Breast epithelium (tissue), 4 donors: ENCODE measurements at places on chromosomes 5 and 9.
A peak's percentile ranks its signal among the peaks of the same experiment; 100 is the strongest.

- no peak overlapping the region for H3K27ac ChIP-seq
- H3K27me3 ChIP-seq = no peaks in the 10 kb centered on the region
- no peaks in the 10 kb centered on the region for H3K36me3 ChIP-seq
- no peak overlapping the region for H3K4me3 ChIP-seq
- DNase-seq = no peak
Measured at GRCh38 chr5:15249152-15249551, 250.8 kb upstream of the FBXL7 start.

GRCh38 chr9:116868201-116868600 is 181.1 kb downstream of the TRIM32 start:
- DNase-seq = no peak
- no peaks in the 10 kb centered on the region for H3K4me1 ChIP-seq
- no peaks in the 10 kb centered on the region for H3K27me3 ChIP-seq
- H3K36me3 ChIP-seq = no peaks in the 10 kb centered on the region
- H3K27ac ChIP-seq = no peak overlapping the region

DNA sequence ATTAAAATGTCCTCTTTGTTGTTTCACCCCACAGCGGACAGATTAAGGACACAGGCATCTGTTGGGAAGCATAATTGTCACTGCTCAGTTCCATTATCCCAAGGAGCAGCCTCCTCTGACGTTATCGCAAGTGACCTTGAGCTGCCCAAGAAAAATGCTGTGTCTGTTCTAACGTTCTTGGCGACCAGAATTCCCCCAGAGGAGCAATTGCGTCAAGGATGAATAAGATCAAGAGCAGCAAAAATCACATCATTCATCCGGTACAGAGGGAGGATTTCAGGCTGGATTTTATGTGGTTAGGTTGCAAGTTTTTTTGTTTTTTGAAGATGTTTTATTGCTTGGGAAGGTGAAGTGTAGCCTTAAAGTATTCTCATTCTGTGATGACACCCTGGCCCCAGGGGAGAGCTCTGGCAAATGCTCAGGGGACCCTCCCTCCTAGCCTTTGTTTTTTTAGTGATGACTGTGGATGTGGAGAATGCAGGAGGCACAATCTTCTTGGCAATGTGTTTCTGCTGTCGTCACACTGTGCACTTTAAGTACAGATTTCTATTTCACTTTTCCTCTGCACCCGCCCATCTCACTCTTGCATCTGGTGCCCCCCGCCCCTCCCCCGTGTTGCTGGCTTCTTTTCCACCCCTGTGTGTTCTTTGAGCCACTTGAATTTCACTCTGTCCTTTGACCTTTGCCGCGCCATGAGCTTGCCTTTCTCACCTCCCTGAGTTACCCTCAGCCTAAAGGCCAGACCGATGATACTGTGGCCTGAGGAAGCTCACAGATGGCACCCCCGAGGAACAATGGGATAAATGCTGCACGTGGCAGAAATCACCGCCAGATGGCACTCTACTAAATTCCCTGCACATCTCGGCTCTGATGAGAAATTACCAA is 308.5 kb downstream of the RAB3C start:
- no peaks in the 10 kb centered on the region for H3K4me1 ChIP-seq
- peak overlapping the region; percentile 40 for H3K27ac ChIP-seq
- no peak overlapping the region for H3K4me3 ChIP-seq
- H3K36me3 ChIP-seq = no peaks in the 10 kb centered on the region
- peak; percentile 59 for DNase-seq

GRCh38 chr9:14270358-14271092 is 43.4 kb downstream of the NFIB start:
- no peaks in the 10 kb centered on the region for H3K27me3 ChIP-seq
- H3K27ac ChIP-seq = peak overlapping the region; percentile 60
- no peaks in the 10 kb centered on the region for H3K4me1 ChIP-seq

DNA sequence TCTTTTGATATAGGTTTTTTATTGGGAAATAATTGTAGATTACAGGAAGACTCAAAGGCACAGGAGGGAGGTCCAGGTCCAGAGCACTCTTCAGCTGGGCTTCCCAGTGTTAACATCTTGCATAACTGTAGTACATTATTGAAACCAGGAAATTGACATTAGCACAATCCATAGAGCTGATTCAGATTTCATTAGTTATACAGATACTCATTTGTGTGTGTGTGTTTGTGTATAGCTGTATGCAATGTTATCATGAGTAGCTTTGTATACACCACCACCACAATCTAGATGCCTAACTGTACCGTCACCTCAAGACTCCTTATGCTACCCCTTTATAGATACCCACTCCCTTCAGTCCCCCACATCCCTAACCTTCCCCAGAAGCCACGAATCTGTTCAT is 47.9 kb downstream of the SLC36A1 start:
- H3K27ac ChIP-seq = no peak overlapping the region
- DNase-seq = no peak
- H3K4me3 ChIP-seq = no peak overlapping the region
- H3K4me1 ChIP-seq = no peaks in the 10 kb centered on the region

DNA sequence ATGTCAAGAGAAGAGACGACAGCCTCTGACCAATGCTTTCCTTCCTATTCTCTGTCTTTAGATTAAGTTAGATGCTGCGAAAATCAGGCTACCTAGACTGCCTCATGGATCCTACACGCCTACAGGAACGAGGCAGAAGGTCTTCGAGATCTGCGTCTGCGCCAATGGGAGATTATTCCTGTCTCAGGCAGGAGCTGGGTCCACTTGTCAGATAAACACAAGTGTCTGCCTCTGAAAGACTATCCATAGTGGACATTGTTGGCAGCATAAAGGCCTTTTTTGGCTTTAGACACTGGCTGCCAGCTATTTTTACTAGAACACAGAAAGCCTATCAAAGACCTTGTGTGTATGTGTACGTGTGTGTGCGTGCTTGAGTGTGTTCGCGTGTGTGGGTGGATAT is 90.9 kb upstream of the PPP1R2B start:
- no peaks in the 10 kb centered on the region for H3K27me3 ChIP-seq
- H3K27ac ChIP-seq = no peak overlapping the region
- H3K4me1 ChIP-seq = no peaks in the 10 kb centered on the region
- H3K4me3 ChIP-seq = no peak overlapping the region
- no peak for DNase-seq

DNA sequence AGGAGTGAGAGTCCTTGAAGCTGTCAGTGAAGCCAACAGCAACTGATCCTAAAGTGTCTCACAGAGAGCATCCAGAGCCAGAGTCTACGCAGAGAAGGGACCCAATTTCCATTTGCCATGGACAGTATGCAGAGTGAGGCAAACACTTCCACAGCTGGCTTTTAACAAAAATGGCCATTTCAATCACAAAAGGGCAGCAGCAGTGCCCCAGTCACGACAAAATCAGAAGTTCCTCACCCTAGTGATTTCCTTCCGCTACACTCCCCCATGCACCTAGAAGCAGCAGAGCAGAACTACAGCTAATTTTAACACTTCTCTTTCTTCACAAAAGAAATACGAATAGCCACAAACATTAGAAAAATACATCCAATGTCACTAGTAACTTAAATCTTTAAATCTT is 27.9 kb downstream of the FBXW11 start:
- H3K27ac ChIP-seq = no peak overlapping the region
- no peaks in the 10 kb centered on the region for H3K36me3 ChIP-seq
- H3K4me1 ChIP-seq = no peaks in the 10 kb centered on the region
- no peak overlapping the region for H3K4me3 ChIP-seq
- no peaks in the 10 kb centered on the region for H3K27me3 ChIP-seq
- no peak for DNase-seq

DNA sequence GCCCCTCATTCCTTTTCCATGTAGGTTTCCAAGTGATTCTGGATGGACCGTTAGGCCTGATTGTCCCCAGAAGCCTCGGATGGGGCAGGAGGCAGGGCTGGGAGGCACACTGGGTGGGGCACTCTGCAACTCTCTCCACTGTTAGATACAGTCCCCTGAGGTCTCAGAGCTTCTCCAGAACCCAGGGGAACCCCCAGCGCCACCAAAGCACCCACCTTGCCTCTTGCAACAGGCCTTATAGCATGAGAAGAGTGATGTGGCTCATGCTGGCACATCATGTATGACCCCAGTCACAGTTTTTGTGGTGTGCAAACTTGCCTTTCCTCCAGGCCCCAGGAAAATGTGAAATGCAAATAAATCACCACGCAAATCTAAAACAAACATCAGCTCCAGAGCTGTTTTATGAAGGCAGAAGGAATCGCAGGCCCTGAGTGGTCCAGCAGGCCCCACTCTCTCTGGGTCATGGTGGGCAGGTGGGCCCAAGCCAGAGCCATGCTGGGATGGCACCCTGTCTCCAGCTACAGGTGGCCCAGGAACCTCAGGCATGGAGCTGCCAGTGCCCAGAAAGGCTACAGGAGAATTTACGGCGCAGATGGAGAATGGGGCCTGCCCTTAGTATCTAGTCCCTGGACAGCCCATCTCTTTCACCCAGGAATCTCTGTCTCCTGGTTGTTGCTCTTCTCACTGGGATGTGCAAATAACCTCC is 36.3 kb upstream of the CDKN2AIPNL start:
- no peaks in the 10 kb centered on the region for H3K4me1 ChIP-seq
- H3K36me3 ChIP-seq = no peaks in the 10 kb centered on the region
- no peak overlapping the region for H3K4me3 ChIP-seq

GRCh38 chr5:126965061-126965475 is 65.3 kb downstream of the MARCHF3 start:
- H3K4me3 ChIP-seq = no peak overlapping the region
- H3K36me3 ChIP-seq = no peaks in the 10 kb centered on the region
- H3K4me1 ChIP-seq = no peaks in the 10 kb centered on the region

GRCh38 chr5:143447983-143448382 is 44.5 kb upstream of the NR3C1 start:
- no peak for DNase-seq
- H3K4me1 ChIP-seq = no peaks in the 10 kb centered on the region
- H3K36me3 ChIP-seq = no peaks in the 10 kb centered on the region
- no peak overlapping the region for H3K27ac ChIP-seq
- H3K4me3 ChIP-seq = no peak overlapping the region
